ENCODE measurements at places on chromosomes 3 and 15.

GRCh38 chr3:111194048-111194447 lies 122.4 kb downstream of the NECTIN3 start:
- DNase-seq = no peak

DNA sequence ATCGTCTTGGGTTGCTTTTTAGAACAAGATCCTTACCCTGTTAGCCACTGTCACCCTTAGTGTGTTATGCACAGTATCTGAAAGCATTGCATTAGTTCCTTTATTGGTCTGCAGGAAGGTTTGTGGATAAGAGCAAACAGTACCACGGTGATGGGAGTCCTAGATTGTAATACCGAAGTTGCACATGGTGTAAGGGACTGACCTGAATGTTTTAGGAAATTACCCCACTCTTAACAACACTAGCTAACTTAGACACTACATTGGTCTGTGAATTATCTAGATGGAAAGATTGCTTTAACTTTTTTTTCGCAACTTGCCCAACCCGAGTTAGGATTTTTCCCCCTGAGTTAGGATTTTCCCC lies 1.3 kb downstream of the STT3B start:
- DNase-seq = no peak

GRCh38 chr15:48637639-48638038 lies 7.9 kb downstream of the FBN1 start:
- no peak for DNase-seq

DNA sequence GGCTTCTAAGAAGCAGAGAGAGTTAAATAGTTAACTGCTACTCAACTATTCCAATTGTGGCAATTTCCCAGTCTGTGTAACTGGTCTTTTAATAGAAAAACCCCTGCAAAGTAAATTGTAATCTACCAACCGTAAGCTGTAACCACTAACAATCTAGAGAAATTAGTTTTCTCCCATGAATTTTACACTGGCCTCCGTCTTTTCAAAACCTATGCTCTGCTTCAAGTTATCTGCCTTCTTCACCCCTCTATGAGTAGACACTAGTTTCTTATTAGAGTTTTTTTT lies 42.6 kb downstream of the LRRFIP2 start:
- no peak for DNase-seq

GRCh38 chr3:40516201-40516600 lies 8.6 kb upstream of the ZNF621 start:
- no peak for DNase-seq

GRCh38 chr15:74432968-74433591 lies 678 bp downstream of the SEMA7A start:
- DNase-seq = no peak

GRCh38 chr15:50911001-50911400 lies 2.5 kb downstream of the AP4E1 start:
- no peak for DNase-seq

GRCh38 chr3:146382386-146382785 lies 87.0 kb downstream of the PLSCR2 start:
- peak; percentile 15 for DNase-seq

GRCh38 chr3:100496711-100497261 lies 4.4 kb downstream of the TMEM45A start:
- DNase-seq = no peak

Measured in Panc1 (cell line).